Activated CD4-positive, alpha-beta T cell treated with anti-CD3 and anti-CD28 coated beads for 4 hours (primary cell): ENCODE measurements at places on chromosomes 4 and X.

GRCh38 chrX:46912603-46913491 lies 626 bp downstream of the JADE3 start:
- peak; percentile 1 for DNase-seq

DNA sequence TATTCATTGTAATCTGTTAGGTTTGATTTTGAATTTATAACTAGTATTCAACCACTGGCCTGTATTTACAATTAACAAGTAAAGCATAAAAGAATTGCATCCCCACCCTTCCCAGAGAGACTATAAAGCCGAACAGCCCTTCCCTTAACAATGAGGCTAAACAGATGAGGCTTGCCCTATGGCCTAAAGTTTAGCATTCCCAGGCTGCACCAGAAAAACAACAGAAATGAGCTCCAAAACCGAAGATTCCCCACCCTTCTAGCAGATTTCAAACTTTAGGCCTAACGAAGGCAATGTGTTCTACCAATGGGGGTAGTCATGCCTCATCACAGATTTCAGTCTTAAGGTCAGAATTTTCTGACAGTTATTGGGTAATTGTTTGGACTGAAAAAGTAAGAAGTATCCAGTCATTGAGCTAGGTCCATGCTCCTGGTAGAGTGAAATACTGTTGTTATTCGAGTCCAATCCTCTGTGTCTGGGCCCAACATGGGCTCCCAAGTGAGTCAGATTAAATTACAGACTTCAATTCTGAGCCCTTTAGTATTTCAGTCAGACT lies 197.6 kb downstream of the ANTXR2 start:
- DNase-seq: no peak

DNA sequence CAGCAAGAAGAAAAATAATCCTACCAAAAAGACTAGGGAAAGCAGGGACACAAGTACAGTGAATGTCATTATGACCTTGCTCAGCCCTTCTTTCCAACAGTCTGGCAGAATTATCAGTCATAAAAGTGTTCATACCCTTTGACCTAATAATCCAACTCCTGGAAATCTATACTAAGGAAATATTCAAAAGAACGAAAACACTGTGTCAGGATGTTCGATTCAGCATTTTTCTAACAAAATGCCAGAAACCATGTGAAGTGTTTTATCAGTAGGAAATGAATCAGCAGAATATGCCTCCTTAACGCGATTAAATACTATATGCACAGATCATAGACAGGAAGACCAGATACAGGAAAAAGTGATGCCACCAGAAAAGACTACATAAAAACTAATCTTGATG lies 16.2 kb upstream of the S100G start:
- no peak for DNase-seq

- DNase-seq: no peak
Observed at GRCh38 chrX:41332005-41332404, 2.0 kb upstream of the DDX3X start.

DNA sequence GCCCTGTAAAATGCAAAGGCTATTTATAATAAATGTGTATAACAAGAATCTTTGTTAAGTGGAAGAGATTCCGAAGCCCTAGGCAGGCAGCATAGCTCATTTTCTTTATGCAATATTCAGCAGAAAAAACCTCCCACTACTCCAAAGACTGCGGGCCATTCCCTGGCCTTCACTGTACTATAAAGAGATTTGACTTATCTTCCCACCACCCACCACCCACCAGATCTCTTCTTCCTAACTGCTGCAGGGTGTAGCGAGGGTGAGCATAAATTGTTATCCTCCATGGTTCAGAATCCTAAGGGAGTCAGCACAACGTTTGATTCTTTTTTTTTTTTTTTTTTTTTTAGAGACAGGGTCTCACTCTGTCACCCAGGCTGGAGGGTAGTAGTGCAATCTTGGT lies 114.8 kb downstream of the NSUN7 start:
- no peak for DNase-seq

DNA sequence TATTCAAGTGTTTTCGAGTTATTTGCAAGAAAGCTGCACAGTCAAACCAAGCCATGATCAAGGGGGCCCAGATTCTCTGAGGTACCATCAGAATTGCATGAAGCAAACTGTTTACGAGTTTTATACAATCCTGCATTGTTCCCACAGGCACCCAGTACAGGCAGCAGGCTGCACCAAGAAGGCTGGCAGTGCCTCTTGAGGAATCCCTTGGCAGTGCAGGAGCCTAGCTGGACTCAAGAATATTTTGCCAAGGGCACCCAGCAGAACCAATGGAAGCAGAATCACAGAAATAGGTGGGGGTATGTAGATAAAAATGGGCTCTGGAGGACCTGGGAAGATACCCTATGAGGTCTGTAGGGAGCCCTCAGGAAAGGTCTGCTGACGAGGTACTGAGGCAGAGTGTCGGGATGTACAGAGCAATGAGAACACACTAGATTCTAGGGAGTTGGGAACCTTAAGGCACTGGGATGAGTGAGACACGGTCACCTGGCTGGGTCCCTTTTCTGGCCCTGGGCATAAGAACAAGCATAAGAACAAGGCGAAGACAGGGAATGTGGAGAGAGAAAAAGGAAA lies 2.5 kb upstream of the PLP1 start:
- DNase-seq: no peak

GRCh38 chrX:3743801-3744439 lies 30.5 kb upstream of the PRKX start:
- peak; percentile 56 for DNase-seq
